ENCODE measurements at places on chromosomes 13 and 19.

DNA sequence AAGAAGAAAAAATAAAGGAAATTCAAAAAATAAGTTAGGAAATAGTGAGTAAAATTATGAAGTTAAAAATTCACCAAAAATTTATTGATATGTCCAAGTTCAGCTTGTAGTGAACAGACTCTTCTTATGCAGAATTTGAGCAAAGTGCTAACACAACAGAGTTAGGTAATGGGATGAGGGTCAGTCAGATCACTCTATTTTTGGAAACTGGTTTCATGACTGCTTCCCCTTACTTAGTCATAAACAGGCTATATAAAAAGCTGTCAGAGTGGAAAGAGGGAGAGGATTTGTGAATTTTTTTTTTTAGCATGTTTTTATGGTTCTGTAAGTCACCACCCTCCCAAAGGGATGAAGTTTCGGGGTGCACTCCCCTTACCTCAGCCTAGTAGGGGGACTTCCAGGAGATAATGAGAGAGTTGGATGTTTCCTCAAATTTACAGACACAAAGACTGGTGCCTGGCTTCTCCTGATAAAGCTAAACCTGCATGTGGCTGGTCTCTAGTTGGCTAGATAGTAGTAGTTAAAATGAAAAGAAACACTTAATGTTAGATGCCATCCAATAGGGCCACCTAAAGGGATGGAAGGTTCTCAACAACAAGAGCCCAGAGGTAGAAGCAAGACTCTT lies 4.5 kb downstream of the CPB2 start:
- no peak for DNase-seq

DNA sequence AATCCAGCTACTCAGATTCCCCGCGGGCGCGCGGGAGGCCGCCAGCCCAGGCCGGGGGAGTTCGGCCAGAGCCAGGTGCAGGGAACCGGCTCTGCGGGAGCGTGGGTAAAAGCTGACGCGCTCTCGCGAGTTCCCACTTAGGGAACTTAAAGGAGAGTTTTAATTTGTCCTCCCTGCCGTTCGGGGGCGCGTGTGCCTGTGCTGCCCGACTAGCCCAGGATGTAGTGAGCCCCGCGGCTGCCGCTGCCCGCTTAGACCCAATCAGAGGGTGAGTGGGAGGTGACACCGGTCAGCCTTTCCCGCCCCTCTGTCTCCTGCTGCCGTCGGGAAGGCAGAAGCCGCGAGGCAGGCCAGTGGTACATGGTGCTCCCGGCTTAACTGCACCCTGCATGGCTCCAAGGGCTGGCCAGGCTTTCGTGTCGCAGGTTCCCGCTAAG lies 36.0 kb upstream of the NEK3 start:
- peak; percentile 37 for DNase-seq

GRCh38 chr13:99226513-99226912 lies 25.9 kb downstream of the UBAC2 start:
- DNase-seq: no peak

GRCh38 chr13:94712812-94713560 lies 641 bp upstream of the SOX21 start:
- DNase-seq: peak; percentile 55

DNA sequence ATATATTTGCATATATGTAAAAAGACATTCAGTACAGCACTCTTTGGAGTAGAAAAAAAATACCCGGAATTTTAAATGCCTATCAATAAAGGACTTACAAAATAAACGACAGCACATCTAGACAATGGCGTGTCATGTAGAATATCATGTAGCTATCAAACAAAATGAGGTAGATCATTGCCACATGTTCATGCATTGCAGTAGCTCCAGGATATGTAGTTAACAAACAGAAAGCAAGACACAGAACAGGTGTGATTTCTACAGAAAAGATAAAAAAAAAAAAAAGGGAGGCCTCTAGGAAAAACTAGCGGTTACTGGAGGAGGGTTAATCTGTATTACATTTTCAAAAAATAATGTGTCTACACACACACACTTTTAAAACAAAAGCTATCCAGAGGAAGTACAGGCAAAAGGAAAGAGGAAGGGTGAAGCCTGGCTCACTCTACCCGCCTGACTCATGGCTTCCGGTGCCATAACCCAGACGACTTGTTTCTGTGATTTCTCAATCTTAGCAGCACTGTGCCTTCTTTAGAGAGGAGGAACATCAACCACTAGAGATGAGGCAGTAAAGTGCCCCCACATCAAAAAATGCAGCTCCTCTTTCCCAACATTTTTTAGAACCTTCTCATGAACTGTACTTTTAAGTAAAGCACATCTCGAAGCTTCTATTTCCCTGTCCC lies 6.9 kb downstream of the KCTD12 start:
- no peak for DNase-seq

DNA sequence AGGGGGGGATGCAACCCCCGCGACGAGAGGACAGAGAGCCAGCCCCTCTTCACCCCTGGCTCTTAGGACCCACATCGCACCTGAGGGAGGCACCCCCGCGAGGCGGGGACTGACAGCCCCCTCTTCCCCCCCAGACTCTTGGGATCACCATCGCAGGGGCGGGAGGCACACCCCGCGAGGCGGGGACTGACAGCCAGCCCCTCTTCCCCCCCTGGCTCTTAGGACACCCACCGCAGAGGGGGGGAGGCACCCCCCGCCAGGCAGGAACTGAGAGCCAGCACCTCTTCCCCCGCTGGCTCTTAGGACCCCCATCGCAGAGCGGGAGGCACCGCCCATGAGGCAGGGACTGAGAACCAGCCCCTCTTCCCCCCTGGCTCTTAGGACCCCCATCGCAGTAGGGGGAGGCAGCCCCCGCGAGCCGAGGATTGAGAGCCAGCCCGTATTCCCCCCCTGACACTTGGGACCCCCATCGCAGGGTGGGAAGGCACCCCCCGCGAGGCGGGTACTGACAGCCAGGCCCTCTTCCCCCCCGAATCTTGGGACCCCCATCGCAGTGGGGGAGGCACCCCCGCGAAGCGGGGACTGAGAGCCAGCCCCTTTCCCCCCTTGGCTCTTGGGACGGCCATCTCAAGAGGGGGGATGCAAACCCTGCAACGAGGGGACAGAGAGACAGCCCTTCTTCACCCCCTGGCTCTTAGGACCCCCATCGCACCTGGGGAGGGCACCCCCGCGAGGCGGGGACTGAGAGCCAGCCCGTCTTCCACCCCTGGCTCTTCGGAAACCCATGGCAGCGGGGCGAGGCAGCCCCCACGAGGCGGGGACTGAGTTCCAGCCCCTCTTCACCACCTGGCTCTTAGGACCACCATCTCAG lies 2425.1 kb upstream of the PCDH20 start:
- no peak for DNase-seq

DNA sequence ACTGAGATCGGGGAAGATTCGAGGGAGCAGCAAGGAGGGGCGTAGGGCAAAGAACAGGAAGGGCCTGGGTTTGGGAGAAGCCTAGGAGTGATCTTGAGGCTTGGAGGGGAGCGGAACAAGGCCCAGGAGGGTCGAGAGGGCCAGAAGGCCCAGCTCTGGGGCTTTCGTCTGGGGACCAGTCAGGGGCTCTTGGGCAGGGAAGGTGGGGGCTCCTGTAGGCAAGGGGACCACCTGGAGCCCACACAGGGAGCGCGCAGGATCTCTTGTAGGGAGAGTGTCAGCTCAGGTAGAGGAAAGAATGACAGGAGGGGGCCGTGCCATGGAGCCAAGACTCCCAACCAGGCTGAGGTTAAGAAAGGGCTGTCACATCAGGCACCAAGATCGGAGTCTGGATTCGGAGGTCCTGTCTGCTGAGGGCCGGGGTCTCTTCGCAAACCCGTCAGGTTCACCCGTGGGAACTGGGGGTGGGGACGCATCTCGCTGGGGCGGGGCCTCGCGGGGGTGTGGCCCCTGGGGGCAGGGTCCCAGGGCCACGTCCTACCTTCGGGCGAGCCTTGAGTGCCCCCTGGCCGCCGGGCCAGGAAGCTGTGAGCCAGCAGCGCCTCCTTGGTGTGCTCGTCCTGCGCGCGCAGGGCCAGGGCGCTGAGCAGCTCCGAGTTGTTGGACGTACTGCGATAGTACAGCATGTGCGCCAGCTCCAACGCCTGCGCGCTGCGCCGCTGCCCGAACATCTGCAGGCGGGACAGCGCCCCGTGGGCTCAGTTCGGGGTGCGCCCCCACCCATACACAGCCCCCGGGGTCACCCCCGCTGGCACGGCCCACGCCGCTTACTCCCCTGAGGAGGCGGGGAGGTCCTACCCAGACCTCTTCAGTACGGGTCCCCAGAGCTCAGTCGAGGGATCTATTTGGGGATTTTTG lies 8.4 kb downstream of the EMP3 start:
- DNase-seq: peak; percentile 96

DNA sequence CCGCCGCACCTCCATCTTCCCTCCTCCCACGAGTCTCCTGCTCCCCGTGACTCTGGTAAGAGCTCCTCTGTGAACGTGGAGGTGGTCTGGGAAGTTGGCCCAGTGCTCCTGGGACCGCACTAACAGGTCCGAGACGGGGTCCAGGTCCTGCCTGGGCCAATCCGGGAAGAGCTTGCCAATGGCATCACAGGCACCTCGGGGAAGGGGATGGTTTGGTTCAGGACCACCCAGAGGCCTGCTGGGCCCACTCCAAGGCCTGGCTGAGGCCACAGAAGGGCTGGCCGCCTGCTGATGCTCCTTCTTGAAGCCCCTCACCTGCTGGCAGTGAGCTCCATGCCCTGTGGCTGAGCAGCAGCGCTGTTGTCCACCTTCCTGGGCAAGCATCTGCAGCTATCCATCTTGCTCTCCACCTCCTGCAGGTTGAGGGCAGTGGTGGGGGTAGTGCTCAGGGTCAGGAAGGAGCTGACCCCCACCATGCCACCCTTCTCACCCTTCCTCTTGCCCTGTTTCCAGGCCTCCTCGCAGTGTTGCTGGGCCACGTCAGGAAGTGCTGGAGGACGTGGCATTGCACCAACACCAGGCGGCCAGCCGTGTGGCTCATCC lies 41.2 kb upstream of the TPM4 start:
- DNase-seq: peak; percentile 3

- no peak for DNase-seq
Measured at GRCh38 chr13:26968431-26969341, 202.9 kb downstream of the USP12 start.

DNA sequence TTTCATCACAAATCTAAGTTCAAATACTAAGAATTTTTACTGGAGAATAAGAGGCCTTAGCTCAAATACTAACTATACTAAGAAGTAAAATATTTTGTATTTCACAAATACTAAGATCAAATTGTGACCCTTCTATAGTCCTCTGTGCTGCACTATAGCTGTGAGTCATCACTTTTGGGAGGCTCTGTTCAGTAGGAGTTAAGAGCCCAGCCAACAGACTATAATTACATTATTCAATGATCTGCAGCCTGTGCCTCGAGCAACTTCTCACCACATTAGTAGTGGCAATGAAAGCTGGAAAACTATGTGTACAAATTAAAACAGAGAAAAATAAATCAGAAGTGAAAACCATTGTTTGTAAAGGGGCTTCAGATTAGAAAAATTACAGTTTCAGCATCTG lies 147.3 kb upstream of the GPC6 start:
- no peak for DNase-seq

DNA sequence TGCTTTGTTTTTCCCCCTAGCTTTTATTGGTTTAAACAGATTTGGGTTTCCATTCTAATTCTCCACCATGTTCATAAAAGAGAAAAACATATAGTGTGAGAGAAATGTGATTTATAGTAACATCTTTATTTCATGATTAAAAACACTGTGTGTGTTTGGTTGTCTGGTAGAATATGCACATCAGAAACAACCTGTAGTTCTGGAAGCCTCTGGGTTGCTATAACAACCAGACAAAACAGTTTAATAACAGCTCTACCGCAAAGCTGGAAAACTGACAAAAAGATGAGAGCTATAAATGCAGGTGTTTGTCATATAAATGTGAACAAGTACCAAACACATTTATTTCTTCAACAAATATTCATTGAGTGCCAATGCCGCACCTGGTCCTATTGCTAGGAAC lies 9.8 kb downstream of the KBTBD6 start:
- DNase-seq: no peak

DNA sequence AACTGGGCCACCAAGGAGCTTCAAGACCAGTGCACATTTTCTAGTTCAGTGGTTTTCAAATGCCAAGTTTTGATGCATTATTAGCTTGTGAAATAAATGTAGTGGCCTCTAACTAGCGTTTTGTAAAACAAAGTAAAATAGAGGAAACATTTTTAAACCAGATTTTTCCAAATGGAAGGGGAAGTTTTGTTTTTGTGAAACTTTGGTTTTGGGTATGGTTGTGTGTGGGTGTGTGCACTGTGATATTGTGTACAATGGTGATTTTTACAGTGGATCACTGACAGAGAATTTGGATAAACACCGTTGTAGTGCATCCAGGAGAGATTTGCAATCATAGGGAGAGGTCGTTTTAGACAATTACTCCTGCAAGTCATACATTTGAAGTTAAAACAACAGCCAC lies 108.9 kb downstream of the SLC7A1 start:
- DNase-seq: no peak

- no peak for DNase-seq
Measured at GRCh38 chr13:107427536-107427935, 787.8 kb downstream of the LIG4 start.

DNA sequence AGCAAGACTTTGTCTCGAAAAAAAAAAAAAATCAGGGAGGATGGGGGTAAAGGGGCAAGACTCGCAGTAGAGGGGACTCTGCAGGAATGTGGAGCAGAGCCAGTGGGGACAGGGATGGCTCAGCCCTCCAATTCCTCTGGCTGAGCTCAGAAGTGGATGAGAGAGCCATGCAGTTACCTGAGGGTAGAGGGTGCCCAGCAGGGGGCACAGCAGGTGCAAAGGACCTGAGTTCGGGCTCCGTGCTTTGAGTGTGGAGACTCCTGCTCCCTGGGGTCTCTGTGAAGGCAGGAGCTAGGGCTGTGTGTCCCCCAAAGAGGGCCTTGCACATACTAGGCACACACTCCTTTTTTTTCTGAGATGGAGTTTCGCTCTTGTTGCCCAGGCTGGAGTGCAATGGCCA lies 7.7 kb downstream of the DOCK6 start:
- DNase-seq: no peak

DNA sequence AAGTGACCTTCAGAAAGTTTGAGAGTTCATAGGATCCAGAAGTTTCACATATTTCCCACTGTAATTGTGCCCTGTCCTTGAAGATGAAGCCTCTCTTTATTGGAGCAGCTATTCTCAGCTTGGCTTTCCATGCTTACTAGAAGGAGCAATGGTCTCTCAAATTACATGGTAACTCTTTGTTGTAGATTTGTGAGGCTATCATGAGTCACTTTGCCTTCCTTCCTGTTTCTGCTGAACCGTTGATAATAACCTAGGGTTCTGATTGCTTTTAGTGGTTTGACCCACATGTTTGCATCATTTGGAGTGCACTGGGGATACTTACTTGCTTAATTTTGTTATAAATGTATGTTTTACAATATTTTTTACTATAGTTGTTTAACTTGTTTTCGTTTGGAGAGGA lies 772.9 kb upstream of the SLITRK6 start:
- DNase-seq: no peak

DNA sequence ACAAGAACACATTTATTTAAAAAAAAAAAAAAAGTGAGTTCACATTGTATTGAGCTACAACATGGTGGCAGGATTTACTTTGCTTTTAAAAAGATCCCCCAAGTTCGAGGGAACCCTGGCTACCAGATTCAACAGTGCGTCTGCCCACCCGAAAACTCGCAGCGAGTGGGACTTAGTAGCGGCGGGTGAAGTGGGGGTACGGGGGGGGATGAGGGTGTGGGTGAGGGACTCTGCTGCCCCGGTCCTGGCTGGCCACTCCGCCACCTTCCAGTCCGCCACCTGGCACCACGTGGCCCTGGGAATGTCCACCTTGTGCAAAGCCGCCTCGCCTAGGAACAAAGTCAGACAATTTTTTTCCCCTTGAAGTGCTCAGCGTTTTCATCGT lies 19.3 kb upstream of the TINCR start:
- DNase-seq: no peak

Measured in iPS-NIHi11 (cell line).